Amygdala (tissue), 56 donors: ENCODE measurements at places on chromosomes 3 and 15.

DNA sequence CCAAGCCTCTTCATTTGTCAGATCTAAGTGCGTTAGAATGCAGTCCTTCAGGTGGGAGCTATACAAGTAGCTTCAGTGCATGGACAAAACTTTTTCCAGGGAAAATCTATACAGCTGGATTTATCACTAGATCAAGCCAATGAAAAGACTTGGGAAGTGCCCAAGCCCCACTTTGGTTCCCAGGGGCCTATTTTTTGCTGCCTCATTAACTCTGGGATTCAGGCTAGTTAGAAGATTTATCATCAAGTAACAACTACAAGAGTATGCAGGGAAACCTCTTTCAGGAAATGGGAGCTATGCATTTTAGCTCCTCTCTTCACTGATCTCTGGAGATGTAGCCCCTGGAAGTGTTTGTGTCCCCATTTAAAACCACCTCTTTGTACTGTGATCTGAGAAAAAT is 908.8 kb downstream of the SQOR start:
- no peak for DNase-seq

GRCh38 chr3:101963902-101964362 is 114.6 kb downstream of the NFKBIZ start:
- DNase-seq: no peak

GRCh38 chr15:64985366-64986033 is 4.2 kb downstream of the SPG21 start:
- no peak for DNase-seq

- DNase-seq: no peak
These were observed 799.3 kb downstream of the DIPK2A start for GRCh38 chr3:144770915-144771351.

DNA sequence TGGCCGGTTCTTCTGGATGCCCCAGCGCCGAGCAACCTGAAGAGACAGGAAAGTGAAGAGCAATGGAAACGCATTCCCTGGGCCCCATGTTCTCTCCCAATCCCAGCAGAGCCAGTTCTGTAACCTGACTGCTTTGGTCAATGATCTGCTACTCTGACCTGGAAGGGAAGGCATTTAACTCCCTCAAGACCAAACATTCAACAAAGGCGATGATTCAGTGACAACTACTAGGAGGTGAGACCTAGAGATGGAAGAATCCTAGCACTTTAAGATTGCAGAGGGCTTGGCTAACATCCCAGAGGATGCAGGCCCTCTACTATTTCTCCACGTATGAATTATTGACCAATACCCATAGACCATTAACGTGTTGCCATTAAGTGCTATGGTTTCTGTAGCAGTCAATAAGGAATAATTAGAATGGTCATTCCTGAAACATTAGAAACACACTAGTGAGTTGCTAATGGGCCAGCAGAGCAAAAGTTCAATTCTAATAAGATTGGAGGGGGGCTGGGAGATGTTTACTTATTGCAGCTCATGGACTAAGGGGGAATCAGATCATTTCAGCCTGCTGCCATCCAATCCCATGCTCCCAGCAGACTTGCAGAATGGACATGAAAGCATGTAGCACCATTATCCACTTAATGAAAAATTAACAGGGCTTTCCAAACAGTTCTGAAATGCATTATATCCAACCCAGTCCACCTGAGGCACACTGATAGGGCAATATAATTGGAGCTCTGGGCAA is 56.6 kb downstream of the ETV5 start:
- DNase-seq: no peak

- no peak for DNase-seq
These were observed 140.5 kb upstream of the TBL1XR1 start for GRCh38 chr3:177337541-177338331.

DNA sequence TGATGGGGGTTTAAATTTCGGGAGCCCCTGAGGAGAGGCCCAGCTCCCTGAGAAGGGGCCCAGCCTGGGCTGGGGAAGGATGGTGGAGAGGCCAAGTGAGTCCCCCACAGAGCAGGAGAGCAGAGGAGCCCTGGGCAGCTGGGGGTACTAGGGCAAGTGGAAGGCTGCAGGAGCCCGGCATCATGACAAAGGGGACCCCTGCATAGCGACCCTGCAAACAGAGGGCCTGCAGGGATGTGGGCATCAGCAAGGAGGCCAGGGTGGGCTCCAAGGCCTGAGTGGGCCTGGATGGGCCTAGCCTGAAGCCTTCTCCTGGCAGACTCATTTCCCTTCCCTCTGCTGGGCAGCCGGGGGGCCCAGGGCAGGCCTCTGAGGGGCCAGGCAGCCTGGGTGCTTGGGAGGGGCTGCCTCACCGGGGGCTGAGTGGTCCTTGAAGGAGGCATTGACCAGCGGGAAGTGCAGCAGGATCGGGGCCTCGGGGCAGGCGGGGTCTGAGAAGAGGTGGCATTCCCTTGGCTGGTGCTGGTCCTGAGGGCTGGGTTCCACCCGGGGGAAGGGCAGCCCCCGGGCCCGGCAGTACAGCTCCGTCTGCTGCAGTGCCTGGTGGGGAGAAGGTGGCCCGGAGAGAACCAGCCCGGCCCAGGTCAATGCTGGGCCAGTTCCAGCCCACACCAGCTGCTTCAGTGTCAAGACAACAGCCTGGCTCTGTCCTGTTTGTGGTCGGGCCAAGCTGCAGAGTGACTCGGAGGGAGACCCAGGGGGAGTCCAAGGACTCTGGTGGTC is 24.7 kb downstream of the PLA2G4D start:
- DNase-seq: no peak

GRCh38 chr3:55826731-55827496 is 339.8 kb upstream of the WNT5A start:
- no peak for DNase-seq

DNA sequence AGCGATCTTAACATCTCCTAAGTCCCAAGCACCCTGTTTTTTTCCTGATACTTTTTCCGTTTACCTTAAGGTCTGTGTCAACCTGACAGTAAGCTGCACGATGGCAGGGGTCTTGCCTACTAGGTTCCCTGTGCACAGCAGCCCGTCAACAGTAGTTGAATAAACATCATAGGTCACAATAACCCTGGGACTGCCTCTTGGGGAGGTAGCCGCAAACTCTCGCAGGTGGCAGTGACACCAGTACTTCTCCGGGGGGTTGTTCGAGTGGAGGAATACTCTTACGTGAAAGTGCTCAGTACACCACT is 365 bp upstream of the PDCD6IP start:
- no peak for DNase-seq

DNA sequence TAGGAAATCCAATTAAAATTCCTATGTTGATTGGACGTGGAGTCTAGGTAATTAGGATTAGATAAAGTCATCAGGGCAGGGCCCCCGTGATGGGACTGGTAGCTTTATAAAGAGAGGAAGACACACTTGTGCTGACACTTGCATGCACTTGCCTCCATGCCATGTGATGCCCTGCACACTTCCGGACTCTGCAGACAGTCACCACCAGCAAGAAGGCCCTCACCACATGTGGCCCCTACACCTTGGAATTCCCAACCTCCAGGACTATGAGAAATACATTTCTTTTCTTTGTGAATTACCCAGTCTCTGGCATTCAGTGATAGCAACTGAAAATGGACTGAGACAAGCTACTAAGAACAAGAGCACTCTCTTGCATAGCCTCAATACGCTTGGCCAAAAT is 90.6 kb downstream of the CRYGS start:
- no peak for DNase-seq

DNA sequence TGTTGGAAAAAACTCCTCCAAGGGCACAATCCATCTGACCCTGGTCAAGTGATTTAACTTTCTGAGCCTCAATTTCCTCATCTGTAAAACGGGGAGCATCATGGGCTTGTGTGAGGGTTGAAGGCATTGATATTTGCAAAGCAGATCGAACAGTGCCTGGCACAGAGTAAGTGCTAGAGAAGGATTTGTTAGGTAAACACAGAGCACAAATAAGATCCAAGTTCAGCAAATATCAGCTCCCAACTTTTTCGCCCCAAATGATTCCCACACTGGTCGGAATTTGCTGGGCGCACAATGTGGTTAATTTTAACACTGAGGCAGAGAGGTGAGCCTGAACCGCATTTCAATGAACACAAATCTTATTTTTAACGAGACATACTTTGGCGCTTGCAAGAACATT is 76.3 kb upstream of the ATP2B2 start:
- no peak for DNase-seq

- DNase-seq: no peak
These were observed 151.7 kb downstream of the CLSTN2 start for GRCh38 chr3:140086642-140087041.

DNA sequence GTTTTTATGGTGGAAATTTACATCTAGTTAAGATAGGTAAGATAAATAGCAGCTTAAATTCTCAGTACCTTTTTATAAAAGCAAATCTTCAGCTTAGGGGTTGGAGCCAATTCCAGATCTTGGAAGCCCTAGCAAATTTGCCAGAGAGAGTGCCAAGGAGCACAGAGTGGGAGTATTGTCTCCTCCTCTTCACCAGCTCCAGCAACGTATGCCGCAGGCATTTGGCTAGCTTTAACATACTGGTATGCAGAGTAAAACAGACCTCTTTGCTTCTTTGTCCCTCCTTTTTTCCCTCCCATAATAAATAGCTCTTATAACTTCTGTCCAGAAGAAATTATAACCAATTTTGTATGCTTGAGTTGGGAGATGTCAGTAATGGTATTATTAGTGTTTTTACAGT is 140.4 kb downstream of the DIPK2A start:
- DNase-seq: no peak

DNA sequence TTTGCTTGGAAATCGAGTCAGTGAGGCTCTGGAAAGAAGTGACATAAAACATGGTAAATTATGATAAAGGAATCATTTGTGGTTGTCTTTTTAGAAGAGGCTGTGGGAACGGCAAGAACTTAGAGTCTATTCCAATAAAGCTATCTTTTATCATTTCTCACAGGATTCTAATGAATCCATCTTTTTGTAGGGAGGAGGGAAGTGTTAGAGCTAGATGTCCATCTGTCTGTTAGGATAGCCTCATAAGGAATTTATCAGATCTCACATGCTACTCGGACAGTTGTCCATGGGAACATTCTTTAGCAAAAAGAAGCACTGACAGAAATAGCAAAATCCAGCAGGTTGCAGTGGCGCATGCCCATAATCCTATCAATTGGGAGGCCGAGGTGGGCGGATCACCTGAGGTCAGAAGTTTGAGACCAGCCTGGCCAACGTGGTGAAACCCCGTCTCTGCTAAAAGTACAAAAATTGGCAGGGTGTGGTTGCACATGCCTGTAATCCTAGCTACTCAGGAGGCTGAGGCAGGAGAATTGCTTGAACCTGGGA is 37.0 kb downstream of the STARD9 start:
- DNase-seq: no peak

DNA sequence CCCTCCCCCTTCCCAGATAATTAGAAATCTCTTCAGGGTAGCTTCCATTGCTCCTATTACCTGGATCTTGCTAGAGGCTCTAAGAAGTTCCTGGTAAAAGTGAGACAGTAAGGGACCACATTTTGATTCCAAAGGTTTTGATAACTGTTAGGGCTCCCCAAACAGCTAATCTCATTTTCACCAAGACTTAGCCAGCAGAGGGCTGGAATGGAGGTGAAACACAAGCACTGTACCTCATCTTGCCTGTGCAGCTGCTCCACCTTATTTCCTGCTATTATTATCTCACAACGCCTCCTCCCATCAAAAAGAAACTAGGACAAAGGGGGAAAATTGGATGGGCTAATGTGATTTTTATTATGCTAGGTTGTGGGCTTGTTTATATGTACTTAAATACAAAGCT is 7.3 kb downstream of the SETD5 start:
- DNase-seq: no peak

DNA sequence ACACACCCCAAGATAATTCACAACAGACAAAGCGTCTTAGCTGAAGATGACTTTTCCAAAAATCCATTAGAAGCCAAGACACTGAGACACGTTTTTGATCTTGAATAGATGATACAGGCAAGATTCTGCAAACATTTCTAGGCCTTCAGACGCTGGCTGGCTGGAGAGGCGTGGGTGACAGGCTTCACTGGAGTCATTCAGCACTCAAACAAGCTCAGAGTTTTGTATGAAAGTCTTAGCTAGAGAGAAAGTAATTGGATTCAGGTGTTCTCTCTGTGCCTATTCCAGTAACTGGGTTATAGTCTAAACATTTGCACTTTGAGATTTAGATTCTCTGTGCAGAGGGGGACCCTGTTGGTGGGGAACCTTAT is 147.7 kb upstream of the BHLHE40 start:
- DNase-seq: no peak

GRCh38 chr3:52983336-52983807 is 62.5 kb downstream of the SFMBT1 start:
- no peak for DNase-seq

- DNase-seq: no peak
These were observed 17.4 kb downstream of the ITGA11 start for GRCh38 chr15:68414591-68414990.

- DNase-seq: no peak
These were observed 44.8 kb downstream of the ST8SIA2 start for GRCh38 chr15:92438471-92438870.

- DNase-seq: no peak
These were observed 295.7 kb downstream of the UNC13C start for GRCh38 chr15:54273928-54274327.

GRCh38 chr3:65398953-65399352 is 639.8 kb downstream of the MAGI1 start:
- no peak for DNase-seq

- DNase-seq: no peak
These were observed 48.6 kb upstream of the LDHAL6B start for GRCh38 chr15:59157840-59158700.

- no peak for DNase-seq
These were observed 74.4 kb upstream of the CTDSPL start for GRCh38 chr3:37787153-37787867.

DNA sequence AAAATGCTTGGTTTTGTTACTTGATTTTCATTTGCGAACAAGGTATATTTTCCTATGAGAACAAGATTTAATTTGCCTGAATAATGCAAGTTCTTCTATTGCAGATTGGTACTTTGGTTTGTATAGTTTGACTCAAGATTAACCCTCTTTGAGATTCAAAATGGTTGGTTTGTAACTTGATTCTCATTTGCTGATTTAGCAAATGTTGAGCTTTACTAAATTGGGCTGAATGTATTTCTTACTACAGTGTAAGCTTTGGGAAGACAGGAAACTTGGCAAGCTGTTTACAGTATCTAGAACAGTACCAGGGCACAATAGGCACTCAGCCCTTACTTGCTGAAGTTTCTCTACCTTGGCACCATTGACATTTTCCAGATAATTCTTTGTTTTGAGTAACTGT is 3.7 kb upstream of the SYNPR start:
- no peak for DNase-seq
